ENCODE measurements at places on chromosomes 6 and 20. TPM values are rescaled to one million over a fixed set of nuclear protein-coding genes. Genes with fewer than 3 reads are reported as not detected.

PACSIN1 gene
- total RNA-seq: not detected

HLA-A gene
- 190 TPM for total RNA-seq

DEFB116 gene
- total RNA-seq: not detected

HCRTR2 gene
- total RNA-seq: not detected

TMEM170B gene
- total RNA-seq: 11.4 TPM

TGM6 gene
- total RNA-seq: not detected

Measured in A673 (cell line).